ENCODE measurements at places on chromosomes 7 and 10. TPM values are rescaled to one million over a fixed set of nuclear protein-coding genes. Genes with fewer than 3 reads are reported as not detected.

The SCART1 gene
- total RNA-seq: 3.4 TPM

The EPDR1 gene
- 42.6 TPM for total RNA-seq

DNA sequence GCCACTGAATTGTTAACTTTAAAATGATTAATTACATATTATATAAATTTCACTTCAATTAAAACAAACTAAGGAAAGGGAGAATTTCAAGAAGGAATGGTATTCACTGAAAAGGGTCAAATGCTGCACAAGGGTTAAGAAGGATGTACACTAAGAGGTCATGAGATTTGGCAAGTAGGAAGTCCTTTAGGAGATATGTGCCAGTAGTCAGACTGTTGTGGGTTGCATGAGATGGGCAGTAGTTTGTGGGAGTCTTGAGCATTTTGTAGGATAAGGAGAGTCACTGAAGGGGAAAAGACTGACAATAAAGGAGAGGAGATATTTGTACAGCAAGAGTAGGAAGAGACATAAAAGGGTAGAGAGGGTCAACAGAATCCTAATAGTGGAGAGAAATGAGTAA lies 12.4 kb upstream of the PTPN12 start:
- DNase-seq: no peak

The OPN1SW gene
- total RNA-seq: not detected

The HMX2 gene
- total RNA-seq: not detected

DNA sequence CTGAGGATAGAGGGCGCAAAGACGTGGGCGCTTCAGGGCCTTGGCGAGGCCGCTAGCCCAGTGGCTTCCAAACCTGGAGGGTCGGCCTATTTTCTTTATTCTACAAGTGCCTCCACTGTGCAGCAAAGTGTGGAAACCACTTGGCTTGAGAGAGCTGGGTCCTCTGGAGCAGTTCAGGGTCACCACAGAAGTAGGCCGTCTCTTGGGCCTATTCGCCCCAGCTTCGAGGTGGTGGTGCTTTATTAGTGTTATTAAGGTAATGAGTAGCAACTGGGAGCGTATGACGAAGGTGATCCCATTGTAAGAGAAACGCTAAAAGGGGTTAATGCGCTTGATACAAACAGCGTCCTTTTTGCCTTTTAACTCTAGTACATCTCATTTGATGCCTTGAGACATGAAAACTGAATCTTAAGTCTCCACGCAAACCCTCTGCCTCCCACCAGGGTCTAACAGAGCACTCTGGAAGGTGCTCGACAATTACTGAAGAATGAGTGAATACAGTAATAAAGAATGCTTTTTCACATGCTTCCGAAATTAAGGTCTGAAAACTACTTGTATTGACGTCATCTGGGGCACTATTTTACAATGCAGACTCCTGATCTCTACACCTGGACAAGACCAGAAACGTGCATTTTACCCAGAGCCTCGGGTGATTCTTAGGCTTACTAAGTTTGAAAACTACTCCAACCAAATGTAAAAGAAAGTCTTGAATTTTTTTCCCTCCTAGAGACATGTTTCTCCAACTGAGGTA lies 647 bp upstream of the GSAP start:
- no peak for DNase-seq

DNA sequence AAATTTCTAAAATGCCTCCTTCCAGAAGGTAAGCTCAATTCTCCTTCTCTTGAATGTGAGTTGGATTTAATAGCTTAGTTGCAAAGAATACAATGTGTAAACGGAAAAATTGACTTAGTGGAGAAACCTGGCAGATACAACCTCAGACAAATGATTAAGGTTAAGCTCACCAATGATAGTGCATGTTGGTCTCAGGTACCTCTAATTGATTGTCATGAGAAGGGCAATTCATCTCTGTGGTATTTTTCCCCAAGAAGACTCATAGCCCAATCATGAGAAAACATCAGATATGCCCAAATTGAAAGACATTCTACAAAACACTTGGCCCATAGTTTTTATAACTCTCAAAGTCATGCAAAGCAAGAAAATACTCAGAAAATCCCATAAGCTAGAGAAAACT lies 36.2 kb upstream of the TMEM106B start:
- DNase-seq: no peak

The SPDYE16 gene
- 0.10 TPM for total RNA-seq

- DNase-seq: no peak
Measured at GRCh38 chr10:91201213-91201996, 19.1 kb upstream of the PCGF5 start.

All from posterior vena cava (tissue), 2 donors.